ENCODE measurements at places on chromosomes 12 and 14. TPM values are rescaled to one million over a fixed set of nuclear protein-coding genes. Genes with fewer than 3 reads are reported as not detected.

- H3K4me1 ChIP-seq, result peaks cover 24% of the 10 kb centered on the region
- H3K36me3 ChIP-seq, result no peaks in the 10 kb centered on the region
- no peaks in the 10 kb centered on the region for H3K27me3 ChIP-seq
- no peak for DNase-seq
These were observed 110.4 kb downstream of the ZFP36L1 start for GRCh38 chr14:68682166-68683103.

Gene TMEM117
- total RNA-seq, result 4.5 TPM

Gene FZD10
- total RNA-seq, result 0.57 TPM

Gene ACSM4
- not detected for total RNA-seq

DNA sequence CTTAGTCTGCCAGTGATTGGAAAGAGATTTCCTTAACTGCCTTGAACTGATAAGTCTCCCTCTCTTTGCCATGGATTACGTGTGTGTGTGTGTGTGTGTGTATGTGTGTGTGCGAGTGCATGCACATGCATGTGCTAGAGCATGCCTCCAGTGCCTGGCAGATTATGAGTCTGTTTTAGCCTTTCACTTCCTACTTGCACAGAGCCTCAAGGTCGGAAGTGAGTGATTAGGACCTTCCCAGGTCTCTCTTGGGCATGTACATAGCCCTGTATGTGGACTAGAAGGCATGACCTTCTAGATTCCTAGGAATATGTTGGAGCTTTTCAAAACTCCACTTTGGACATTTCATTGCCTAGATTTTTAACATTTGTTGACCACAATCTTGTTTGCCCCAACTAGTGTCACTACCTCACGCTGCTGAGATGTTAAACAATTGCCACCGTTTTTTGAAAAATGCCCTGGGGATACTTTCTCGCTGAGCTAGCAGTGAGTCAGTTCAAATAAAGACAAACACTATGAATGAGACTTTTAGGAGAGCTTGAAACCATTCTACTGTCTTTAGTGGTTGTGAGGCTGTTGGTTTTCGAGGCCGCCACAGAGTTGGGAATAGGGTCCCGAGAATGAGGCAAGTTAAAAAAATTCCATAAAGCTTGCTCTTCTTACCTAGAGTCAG lies 28.2 kb downstream of the KIAA0586 start:
- H3K36me3 ChIP-seq, result peaks cover 42% of the 10 kb centered on the region
- no peaks in the 10 kb centered on the region for H3K4me1 ChIP-seq
- no peaks in the 10 kb centered on the region for H3K27me3 ChIP-seq
- DNase-seq, result no peak
- H3K27ac ChIP-seq, result no peak overlapping the region

DNA sequence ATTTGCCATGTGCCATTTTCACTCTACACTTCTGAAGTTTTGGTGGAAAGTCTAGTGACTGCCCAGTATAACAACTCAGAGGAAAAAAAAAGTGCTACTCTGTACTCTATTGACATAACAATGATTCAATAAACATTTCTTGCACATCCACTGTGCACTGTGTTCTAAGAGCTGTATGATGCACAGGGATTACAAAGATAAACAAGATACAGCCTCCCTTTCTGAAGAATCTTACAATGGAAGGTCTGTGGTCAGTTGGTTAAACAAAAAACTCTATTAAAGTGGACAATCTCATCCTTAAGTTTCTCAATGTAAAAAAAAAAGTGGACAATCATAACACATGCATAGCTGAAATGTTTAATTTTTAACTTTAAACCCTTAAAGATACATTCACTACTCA lies 105.7 kb upstream of the RASSF8 start:
- no peaks in the 10 kb centered on the region for H3K36me3 ChIP-seq
- no peak overlapping the region for H3K27ac ChIP-seq
- H3K27me3 ChIP-seq, result no peaks in the 10 kb centered on the region
- no peak overlapping the region for H3K4me3 ChIP-seq
- no peaks in the 10 kb centered on the region for H3K4me1 ChIP-seq
- DNase-seq, result no peak

Gene RTL1
- total RNA-seq, result under 0.01 TPM
